ENCODE measurements at places on chromosomes 3 and 15.

DNA sequence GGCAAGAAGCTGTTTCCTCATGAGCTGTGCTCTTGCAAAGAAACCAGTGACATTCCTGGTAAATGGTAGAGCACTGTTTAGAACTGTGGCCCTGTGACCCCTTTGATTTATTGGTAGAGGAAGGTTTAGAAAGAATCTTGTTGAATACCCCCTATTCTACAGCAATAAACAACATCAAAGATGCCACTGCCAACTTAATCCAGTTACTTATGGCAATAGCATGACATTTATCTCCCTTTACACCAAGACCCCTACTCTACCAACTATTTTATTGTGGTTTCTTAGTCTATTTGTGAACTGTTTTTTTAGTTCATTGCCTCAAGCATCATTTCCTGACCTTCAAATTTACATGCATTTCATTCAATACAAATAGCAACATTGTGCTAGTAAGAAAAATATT, 288.6 kb downstream of the EPHA3 start:
- DNase-seq: no peak

- no peak for DNase-seq
Measured at GRCh38 chr3:13689373-13690260, 140.7 kb downstream of the FBLN2 start.

DNA sequence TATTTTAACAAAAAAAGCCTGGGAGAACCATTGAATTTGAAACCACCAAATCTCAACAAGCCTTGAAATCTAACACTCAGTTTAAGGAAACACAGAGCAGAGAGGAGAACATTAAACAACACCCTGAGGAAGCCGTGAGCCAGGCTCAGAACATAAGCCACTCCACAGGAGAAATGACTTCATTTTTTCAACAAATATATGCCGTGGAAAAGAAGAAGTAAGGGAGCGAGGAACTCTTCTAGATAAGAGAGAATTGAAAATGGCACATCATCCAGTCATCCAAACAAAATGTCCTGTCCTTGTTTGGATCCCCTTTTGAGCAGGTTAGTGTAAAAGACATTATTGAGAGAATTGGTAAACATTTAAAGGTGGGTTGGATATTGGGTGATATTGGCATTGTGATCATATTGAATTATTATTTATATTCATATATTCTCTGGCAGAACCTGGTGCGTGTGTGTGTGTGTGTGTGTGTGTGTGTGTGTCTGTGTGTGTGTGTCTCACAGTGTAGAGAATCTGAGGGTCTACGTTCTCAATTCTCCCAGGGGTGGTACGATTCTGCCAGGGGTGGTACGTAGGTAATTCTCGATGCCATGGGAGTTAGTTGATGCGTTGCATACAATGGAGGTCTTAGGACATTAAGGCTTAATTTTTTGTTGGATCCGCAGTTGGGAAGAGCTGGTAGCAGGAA, 94.4 kb downstream of the ST6GAL1 start:
- DNase-seq: no peak

DNA sequence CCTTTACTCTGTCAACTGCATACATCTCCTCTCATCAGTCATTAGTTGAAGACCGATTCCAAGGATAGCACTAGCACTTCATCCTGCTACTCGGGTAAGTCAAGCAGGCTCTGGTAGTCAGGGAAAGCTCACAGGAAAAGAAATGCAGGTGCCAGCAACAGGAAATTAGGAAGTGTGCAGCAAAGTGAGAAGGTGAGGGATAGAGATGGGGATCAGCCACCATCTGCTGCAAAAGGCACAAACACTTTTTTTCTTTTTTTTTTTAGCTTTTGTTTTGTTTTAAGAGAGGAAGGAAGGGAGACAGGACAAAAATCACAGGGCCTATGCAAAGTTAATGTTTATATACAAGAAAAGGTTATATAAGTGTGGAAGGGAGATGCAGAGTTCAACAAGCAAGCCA, 9.0 kb upstream of the BTLA start:
- no peak for DNase-seq

Data from osteocyte (in vitro differentiated cells).